ENCODE measurements at places on chromosomes 5 and 9.

DNA sequence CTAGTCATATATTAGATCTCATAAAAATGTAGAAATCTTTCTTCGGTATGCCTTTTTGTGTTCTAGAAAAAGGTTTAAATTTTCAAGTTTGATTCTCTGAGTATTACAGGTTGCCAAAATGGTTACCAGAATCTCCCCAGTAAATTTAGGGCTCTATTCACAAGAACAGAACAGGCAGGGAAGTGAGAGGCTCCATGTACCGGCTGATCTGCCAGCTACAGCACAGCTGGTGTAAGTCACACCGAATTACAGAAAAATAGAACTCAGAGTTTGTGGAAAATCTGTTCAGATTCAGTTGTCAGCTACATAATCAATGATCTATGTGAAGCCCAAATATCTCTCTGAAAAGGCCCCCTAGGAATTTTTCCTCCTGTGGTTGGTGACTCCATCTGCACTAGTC, 10.5 kb downstream of the FAM81B start:
- DNase-seq, result no peak

GRCh38 chr5:23033864-23034263, 180.7 kb upstream of the CDH12 start:
- DNase-seq, result no peak

- no peak for DNase-seq
These were observed 28.8 kb downstream of the GCNT4 start for GRCh38 chr5:75023368-75024159.

- DNase-seq, result no peak
These were observed 141.2 kb downstream of the PARP8 start for GRCh38 chr5:50807661-50808060.

- DNase-seq, result no peak
These were observed 91.3 kb downstream of the MAT2B start for GRCh38 chr5:163596608-163597315.

GRCh38 chr5:119105971-119106370, 35.1 kb downstream of the DMXL1 start:
- DNase-seq, result no peak

DNA sequence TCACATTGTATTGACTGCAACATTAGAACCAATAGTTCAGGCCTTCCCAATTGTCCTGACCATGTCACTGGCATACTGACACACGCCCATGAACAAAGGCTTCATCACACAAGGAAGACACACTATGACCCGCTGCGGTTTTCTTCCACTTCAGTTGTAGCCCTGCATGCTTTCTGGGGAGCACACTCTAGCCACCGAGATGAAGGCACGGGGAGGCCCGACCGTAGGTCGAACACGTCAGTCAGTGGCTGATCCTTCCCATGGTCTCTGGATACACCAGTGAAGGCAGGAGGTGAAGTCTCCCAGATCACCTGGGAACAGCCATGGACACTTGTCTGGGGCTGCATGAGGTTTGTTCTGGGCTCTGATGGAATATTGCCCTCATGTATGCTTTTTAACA, 224.7 kb downstream of the FSTL4 start:
- DNase-seq, result no peak

GRCh38 chr5:179833056-179833708, 12.5 kb downstream of the SQSTM1 start:
- no peak for DNase-seq

DNA sequence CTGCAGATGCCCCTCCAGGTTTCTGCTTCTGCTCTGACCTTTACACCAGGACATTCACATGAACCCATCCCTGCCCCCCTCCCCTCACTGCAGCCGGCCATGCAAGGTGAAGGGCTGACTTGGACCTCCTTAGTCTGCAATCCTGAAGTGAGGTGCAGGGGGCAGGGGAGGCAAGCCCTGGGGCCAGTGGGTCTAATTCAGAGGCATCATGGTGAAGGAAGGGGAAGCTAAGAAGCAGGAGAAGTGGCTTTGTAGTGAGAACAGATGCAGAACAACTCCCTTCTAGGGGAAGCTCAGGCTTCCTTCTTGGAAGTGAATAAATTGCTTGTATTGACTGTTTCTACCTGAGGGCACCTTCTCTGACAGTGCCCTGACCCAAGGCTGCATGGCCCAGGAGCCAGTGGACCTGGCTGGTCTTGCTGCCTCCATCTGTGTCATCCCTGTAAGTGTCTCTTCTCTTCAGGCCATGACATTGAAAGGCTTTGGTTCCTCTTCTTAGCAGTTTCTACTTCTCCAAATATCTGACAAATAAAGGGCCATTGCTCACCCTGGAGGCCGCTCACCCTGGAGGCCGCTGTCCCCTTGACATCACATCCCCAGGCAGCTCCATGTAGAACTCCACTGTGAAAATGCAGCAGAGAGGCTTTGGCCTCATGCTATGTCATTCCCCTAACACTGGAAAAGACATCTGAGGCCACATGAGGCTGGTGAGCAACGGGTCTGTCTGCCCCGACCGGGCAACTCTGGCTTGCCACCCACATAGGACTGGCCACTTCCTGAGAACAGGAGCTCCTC, 55.3 kb downstream of the GADD45G start:
- no peak for DNase-seq

DNA sequence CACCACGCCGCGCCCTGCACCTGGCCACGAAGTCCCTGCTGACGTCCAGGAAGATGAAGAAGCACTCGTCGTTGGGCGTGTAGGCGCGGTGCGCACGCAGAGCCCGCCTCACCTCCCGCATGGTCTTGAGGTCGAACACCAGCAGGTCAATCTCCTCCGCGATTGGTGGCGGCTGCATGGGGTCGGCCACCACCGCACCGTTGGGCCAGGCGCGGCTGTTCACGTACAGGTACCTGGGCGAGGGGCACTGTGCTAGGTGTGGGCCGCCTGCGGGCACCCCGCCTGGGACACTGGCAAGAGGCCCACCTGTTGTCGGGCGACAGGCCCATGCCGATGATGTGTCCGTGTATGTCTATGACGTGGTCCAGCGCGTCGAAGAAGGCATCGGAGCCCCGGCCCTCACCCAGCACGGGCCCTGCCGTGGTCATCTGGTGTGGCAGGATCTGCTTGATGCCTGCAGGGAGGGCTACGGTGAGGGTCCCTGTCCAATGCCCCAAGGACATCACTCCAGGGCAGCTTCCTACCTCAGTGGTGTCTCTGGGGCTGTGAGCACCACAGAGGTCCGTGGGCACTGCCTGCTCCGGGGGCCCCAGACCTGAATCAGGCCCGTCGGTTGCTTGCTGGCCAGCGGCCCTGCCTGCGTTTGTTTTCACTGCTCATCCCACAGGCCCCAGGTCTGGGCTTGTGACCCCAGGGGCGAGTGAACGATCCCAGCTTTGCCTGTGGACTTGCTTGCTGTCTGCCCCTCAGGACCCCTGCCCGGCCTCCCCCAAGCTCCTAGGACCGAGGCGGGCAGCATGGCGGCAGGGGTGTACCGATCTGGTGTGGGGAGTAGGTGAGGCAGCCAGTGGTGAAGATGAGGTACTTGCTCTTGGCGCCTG, 3.1 kb downstream of the FBXW5 start:
- no peak for DNase-seq

DNA sequence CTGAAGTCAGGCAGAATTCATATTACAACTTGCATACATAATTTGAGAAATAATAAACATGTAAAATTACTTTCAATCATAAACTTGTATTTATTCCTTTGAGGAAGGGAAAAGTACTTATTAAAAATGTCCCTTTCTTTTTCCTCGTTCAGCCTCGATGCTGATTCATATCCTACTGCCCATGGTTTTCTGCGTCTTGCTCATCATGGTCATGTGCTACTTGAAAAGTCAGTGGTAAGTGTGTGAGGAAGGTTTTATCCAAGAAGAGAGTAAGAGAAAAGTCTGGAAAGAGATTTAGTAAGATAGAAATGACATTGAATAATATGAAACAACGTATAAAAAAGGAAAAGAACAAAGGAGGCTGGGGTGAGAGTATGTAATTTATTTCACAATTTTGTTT, 85.9 kb downstream of the OSMR start:
- DNase-seq, result no peak

GRCh38 chr9:34588671-34589635, 571 bp downstream of the CNTFR start:
- no peak for DNase-seq

- DNase-seq, result no peak
These were observed 102.1 kb downstream of the LHFPL2 start for GRCh38 chr5:78546276-78546996.

DNA sequence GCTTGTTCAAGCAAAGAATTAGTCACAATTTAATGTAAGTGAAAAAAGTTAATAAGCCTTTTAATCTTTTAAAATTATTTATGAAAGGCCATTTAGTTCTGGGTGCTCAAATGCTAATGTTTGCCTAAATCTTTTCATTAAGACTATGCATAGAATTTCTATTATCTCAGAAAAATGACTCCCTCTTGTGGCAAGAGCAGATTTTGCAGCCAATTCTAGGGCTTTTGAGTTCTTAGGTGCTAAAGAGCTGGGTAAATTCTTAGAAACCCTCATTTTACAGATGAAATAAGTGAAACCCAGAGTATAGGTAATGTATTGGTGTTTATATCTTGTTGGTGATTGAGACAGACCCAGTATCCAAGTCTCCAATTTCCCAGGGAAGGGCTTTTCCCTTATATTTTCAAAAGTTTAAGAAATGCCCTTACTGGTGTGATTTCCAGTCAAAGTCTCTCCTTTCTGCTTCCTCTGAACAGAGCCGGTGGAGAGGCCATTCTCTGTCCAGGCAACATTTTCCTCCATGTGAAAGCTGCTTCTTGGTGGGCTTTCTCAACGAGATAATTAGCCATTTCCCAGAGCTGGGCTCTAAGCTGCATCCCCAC, 24.1 kb upstream of the PCSK5 start:
- no peak for DNase-seq

DNA sequence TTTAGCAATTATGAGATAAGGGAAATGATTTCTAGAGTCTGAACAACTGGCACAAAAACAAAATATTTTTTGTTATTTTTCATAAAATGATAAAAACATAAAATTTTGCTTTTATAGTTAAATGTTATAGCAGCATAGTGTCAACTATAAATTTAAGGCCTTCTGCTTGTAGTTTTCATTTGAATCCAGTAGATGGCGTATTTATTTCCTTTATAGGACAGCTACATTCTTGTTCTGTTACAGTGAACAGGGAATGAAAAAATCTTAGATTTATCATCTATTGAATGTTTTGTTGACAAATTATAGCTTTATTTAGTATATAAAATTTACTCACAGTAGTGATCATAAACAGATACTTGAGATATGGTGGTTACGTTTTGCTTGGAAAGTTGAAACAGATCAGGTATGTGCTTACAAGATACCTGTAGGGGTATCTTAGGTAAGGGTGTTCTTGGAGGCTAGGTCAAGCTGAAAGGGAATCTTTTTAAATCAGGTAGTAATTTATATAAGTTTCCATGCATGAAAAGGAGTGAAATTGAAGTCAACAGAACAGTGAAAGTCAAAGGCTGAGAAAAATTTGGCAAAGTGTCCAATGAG, 239.3 kb upstream of the GRIN3A start:
- DNase-seq, result no peak

GRCh38 chr5:147189109-147189424, 45.8 kb upstream of the STK32A start:
- no peak for DNase-seq

- DNase-seq, result no peak
These were observed 9.0 kb downstream of the TERT start for GRCh38 chr5:1285883-1286291.

- DNase-seq, result no peak
These were observed 83.1 kb downstream of the NLN start for GRCh38 chr5:65805089-65805488.

GRCh38 chr5:53427965-53428364, 52.5 kb upstream of the FST start:
- DNase-seq, result no peak
